ENCODE measurements at places on chromosomes 12 and 14.

- DNase-seq: no peak
These were observed 202.9 kb upstream of the ATXN7L3B start for GRCh38 chr12:74334780-74335179.

GRCh38 chr14:44846232-44846824, 115.4 kb downstream of the KLHL28 start:
- DNase-seq: peak; percentile 43

DNA sequence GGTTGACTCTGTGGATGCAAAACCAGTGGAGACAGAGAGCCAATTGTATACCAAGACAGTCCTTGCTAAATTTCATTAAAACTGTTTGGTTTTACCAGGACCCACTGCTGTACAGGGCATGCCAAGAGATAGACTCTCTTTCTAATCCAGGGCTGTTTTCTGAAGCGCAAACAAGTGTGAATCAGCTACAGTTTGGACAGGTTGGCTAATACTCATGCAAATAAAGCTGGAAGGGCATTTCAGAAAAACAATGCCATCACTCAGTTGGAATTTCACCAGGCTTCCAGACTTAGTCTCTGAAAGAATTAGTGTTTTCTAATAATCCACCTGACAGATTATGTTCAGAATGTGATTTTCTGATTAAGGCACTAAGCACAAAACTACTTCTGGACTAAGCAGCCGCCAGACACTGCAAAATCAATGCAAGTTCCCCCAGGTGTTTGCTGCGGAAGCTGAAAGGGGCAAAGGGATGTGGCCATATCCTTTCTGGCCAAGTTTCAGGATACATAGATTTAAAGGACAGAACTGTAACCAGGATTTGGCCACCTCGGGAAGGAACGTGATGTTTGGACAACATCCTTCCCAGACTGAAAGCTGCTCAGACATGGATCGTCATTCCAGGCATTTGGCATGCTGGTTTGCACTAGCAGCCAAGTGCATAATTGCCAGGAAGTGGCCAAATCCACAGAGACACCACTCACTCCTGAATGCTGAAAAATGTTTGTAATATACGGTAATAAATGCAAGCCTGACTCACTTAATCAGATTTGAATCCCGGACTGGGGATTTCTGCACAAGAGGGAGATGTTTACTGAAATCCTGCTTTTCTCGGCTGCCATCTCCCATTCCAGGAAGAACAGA, 32.0 kb upstream of the CDKN3 start:
- DNase-seq: no peak

- DNase-seq: no peak
These were observed 83.6 kb upstream of the PMCH start for GRCh38 chr12:102281231-102281630.

DNA sequence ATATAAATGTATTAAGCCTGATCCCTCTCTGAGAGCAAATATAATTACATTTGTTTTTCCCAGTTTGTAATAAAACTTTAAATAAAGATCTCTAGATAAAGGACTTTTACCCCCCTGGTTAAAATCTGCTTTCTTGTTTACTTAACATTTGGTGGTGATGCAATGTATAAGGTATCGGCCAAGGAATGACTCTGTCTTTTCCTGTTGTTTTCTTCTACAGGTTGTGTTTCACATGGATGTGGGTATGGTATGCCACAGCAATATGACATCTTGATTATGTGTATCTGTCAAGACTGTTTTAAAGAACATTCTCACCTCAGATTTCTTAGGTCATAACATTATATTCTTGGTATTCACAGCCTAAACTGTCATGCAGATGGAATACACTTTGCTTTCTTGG, 210.6 kb upstream of the NOVA1 start:
- no peak for DNase-seq

DNA sequence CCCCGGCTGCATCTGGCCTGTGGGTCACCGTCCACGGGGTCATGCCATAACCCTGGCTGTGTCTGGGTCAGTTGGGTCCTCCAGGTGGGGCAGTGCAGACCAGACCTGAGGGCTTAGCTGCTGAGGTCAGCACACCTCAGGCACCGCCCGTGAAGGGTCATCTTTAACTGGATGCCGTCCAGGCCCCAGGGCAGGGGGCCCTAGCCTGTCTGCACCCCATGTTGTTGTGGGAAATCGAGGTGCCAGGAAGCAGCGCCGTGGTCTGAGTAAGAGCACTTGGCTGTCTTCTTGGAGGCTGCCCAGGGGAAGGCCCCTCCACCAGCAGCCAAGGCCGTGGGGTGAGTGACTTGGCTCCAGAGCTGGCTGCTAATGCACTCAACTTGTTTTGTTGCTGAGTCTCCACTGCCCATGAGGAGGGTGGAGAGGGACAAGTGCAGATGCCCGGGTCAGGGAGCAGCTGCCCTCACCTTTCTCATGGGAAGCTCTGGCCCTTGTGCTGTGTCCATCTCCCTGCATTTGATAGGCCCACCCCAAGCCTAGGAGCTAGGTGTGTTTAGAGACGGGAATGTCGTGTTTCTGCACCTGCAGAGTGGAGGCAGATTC, 317.2 kb downstream of the TMEM121 start:
- no peak for DNase-seq

DNA sequence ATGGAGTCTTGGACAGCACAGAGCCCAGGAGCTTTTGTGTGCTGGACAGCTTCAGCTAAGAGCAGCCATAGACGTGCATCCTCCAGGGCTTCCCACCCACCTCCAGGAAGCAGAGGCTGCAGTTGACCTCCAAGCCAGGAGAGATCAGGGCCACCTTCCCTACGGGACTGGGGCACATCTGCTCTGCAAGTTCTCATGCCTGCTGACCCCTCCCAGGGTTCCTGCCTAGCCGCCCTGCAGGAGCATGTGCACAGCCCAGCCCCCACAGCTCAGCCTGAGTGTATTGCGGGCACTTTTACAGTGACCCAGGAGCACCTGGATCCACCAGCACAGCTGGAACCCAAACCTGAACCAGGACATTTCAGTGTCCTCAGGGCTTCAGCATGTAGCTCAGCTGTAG, 915.2 kb downstream of the RPS29 start:
- DNase-seq: no peak

- DNase-seq: no peak
These were observed 129.9 kb upstream of the PDZRN4 start for GRCh38 chr12:41058266-41058665.

DNA sequence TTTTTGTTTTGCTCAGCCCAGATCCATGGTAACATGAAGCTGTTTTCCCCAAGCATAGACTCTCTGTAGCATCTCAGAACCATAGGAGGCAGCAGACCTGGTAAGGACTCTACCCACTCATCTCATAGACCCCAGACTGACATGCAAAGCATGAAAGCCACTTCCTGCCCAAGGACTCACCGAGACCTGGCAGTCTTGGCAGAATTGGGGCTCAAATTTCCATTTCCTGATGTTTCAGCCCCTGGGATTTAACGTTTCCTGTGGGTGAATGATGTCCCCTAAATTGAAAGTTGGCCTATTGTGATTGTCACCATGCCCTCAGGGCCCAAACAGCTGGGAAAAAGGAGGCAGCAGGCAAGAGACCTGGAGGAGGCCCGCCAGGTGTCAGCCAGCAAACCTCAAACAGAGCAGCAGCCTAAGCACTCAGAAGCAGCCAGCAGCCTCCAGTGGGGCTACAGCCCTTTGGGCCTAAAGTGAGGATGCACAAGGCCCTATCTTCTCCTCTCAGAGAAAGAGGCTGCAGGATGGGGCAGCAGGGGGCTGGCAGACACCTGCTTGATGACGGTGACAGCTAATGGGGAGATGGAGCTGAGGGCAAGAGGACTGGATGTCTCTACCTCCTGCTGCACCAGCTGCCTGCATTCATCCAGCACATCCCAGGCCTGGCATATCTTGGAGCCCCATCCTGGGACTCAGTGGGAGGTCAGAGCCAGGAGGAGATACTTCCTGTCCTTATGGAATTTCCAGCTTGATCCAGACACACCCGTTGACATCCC, 8.5 kb downstream of the KRT85 start:
- DNase-seq: no peak

DNA sequence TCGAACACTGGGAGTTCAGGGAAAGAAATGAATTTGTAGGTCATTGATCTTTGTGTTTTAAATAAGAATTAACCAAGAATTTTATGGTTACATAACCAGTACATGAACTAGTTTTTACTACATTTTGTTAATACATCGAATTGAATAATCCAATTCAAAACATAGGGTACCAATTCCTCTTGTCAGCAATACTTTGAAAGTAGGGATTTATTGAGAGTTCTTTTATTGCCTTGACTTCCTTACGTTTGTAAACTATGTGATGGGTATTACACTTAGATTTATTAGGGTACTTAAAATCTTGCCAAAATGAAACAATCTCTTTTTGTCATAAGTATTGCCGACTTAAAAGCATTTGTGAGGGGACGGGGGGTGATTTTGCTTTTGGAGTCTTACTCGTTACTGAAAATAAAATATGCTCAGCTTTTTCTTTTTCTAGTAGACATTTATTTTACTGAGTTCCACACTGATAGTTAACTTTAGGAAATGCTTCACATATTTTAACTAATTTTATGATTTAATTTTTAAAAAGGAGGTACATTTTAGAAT, 22.4 kb downstream of the SOCS2 start:
- DNase-seq: no peak

DNA sequence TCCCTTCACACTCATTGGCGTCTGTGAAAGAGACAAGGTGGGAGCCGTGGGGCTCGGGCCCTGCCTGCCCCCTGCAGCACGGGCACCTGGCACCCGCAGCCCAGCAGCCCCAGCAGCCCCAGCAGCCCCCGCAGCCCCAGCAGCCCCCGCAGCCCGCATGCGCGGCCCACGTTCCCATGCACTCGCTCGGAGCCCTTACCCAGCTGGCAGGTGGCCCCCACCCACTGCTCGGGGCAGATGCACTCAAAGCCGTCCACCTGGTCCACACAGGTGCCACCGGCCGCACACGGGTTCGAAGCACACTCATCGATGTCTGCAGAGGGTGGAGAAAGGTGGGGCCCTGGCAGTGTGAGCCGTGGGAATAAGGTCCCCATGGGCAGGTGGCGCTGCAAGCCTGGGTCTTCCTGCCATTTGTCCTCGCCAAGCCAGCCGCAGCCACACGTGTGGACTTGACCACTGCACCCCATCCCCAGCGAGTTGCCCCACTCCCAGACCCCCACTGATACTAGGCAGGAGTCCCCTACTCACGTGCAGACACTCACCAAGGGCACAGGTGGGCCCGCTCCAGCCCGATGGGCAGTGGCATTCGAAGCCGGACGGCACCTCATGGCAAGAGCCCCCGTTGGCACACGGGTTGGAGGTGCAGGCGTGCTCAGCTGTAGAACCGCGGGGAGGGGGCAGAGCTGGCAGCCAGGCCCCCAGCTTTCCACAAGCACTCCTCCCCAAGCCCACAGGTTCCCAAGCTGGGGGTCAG, 17.3 kb downstream of the JAG2 start:
- DNase-seq: no peak

DNA sequence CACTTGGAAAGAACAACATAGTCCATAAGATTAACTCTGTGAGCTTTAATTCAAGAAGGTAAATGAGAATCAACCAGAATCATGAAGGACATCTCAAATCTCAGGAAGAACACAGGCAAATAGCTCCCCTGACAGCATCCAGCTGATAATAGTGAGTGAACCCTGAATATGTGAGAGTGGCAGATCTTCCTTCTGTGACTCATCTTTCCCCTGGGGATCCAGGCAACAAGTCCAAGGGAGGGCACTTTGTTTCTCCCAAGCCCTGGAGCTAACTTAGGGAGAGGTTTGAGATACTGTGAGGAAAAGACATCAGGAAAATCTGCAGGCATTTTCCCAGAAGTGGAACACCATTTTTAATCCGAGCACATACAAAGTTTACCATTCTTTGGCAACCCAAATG, 763.9 kb upstream of the MGAT4C start:
- no peak for DNase-seq

- peak; percentile 83 for DNase-seq
These were observed 1.8 kb upstream of the RNASE4 start for GRCh38 chr14:20682435-20683124.

GRCh38 chr12:52415870-52416750, 10.0 kb upstream of the KRT82 start:
- no peak for DNase-seq
